ENCODE measurements at places on chromosomes 2 and 18. TPM values are rescaled to one million over a fixed set of nuclear protein-coding genes. Genes with fewer than 3 reads are reported as not detected.

GRCh38 chr2:142867136-142867535, 10.3 kb upstream of the KYNU start:
- DNase-seq, result no peak

DNA sequence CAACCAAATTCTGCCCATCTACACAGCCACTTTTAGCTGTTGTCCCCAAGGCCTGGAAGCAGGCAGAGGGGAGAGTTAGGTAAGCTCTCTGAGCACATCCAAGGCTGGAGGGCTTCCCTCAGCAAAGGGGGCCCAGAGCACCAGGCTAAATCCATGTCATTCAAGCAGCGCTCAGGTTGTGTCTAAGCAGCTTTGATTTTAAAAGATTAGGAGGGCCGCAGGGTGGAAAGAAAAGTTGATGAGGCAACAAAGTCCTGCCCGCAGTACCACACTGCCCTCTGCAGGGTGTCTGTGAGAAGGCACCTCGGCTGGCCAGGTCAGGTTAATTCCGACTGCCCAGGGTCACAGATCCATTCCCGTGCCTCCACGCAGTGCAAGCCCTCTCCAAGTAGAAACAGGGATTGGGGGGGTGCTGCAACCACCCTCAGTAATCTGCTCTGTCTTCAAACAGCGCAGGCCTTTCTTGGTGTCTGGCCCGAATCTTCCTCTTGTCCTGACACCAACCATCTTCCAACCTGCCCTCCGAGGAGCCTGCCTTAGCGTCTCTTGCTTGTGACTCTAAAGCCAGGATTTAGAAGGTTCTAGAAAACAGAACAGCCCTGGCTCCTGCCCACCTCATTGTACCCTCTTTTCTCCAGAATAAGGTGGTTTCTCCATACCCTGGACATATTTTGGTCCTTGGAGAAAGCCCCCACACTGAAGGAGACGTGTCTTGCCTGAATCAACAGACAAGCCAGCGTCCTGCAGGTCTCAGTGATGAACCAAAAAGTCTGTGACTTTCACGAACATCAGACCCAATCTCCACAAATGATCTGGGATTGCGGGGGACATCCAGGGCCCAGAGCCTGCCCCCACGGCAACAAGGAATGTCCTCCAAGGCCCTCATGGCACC, 289.2 kb downstream of the TNS1 start:
- peak; percentile 66 for DNase-seq

DNA sequence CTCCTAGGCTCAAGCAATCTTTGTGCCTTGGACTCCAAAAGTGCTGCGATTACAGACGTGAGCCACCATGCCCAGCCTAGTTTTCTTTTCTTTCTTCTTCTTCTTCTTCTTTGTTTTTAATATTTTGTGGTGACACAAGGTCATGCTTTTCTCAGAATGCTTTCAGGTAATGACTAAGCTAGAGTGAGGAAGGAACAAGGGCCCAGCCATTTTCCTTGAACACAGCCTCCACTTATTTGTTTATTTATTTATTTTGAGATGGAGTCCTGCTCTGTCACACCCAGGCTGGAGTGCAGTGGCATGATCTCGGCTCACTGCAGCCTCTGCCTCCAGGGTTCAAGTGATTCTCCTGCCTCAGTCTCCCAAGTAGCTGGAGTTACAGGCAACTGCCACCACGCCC, 74.3 kb upstream of the ST3GAL5 start:
- DNase-seq, result no peak

DNA sequence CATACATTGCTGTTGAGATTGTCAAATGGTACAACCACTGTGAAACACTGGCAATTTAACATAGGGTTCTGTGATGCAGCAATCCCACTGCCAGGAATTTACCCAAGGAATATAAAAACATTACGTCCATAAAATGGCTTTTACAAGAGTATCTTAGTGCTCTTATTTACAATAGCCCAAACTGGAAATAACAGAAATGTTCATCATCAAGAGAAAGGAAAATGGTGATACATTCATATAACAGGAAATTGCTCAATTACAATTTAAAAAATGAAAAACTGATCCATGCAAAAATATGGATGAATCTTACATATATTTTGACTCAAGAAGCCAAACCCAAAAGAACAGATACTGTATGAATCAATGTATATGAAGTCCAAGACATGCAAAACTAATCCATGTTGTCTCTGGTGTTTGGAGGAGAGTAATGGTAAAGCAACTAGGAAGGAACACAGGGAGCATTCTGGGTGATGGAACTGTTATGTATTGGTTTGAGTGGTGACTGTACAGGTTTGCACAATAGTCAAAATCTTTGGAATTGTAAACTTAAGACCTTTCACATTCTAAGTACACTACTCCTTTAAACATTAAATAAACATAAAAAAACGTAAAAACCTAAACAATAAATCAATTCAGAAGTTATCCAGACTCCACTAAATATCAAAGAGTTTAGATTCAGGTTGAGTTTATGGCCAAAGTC, 104.8 kb upstream of the WDR75 start:
- DNase-seq, result no peak

- DNase-seq, result no peak
Measured at GRCh38 chr18:76264198-76264875, 230.7 kb downstream of the ZNF516 start.

WDR75 gene
- 92.4 TPM for total RNA-seq

- DNase-seq, result peak; percentile 98
Measured at GRCh38 chr2:54903736-54904554, 146.3 kb downstream of the RTN4 start.

DNA sequence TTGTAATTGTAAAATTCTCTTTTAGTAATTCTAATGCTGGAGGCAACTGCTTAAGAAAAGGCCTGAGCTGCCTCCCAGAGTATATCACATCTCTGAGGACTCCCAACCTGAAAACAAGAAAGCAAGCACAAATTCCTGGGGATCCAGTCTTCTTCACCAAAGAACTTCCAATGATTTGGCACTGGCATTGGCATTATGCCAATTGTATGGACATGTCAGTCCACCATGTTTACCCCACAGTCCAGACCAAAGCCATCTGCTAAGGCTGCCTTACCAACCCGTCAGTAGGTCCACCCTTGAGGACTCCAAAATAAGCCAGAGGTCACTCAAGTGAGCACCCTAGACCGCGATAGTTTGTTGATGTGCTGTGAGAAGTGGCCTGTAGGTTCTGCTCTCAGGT, 263.1 kb downstream of the RND3 start:
- no peak for DNase-seq

GRCh38 chr2:216372761-216373291, 543 bp upstream of the MARCHF4 start:
- DNase-seq, result peak; percentile 79

GKN1 gene
- total RNA-seq, result not detected

DNA sequence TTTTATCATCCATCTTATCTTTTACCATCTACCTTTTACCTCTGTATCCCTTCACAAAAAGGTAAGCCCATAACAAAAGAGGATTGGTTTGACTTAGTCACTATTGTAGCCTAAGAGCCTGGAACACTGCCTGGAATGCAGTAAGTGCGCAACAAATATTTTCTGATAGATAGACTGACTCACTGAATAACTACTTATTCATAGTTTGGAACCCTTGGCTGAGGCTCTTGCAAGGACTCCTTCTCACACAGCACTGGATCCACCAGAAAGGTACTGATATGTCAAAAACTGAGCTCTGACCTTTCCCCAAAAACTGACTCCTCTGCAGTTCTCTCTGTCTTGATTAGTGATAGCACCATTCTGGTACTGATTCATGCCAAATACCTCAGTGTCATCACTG, 426.7 kb downstream of the SETBP1 start:
- no peak for DNase-seq

DNA sequence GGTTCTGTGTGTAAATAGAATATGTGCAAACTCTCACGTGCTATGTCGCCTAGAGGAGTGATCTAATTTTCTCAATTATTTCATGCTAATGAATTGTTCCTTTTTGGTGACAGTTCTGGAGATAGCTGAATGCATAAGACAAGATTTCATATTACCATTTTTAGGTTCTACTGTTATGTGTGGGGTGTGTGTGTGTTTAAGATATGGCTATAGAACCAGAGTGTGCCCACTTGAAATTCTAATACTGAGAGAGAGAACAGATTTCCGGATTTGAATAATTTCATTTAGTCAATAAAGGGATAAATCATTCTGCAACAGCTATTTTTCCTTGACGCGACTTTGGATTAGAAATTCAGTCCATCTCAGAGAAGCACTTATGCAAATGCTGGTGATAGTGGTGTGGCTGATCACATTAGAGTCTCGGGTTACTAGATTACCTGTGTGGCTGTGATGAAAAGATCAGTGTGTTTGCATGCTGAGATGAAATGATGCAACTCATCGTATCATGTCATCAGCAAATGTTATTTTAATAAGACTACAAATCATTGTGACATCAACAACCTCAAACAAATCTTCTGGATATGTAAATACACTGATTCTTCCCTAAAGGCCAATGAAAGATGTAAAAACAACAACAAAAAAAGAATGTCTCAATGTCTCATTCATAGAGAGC, 415.9 kb downstream of the EPHA4 start:
- DNase-seq, result no peak

ACADL gene
- not detected for total RNA-seq

CNTNAP5 gene
- total RNA-seq, result not detected

CPS1 gene
- total RNA-seq, result 11.7 TPM

DNA sequence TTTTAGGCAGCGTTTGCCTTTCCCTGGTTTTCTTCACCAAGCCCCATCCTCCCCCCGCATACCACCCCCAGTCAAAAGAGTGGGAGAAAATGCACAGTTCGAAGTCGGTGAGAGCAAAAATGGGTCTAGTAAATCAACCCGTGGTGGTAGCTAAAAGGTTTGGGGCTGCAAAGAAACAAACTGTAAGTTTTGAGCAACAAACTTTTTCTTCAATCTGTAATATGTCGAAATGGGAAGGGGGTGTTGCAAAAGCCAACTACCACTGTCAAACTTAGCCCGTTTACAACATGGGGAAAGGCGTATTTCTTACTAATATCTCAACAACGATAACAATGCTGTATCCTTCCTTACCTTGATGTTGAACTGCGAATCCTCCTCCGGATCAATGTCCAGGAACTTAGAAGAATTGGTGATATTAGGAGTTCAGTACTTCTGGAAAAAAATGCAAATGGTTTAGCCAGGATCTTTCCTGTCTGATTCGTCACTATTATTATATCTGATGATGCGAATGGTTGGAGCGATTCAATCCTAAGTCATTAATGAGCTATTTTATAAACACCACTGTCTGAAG, 2.4 kb upstream of the SATB2 start:
- DNase-seq, result peak; percentile 23

PROKR1 gene
- not detected for total RNA-seq

GRCh38 chr2:165745916-165746315, 48.1 kb downstream of the GALNT3 start:
- DNase-seq, result no peak

GRCh38 chr2:124973396-124973795, 948.3 kb downstream of the CNTNAP5 start:
- no peak for DNase-seq
